Fibroblast of skin of scalp (primary cell): ENCODE measurements at places on chromosomes 3 and 15.

- DNase-seq: no peak
Observed at GRCh38 chr15:95442107-95442719, 888.3 kb upstream of the NR2F2 start.

GRCh38 chr3:155465664-155466063 lies 172.2 kb upstream of the STRIT1 start:
- DNase-seq: no peak

GRCh38 chr15:32825219-32825618 lies 107.4 kb downstream of the GREM1 start:
- DNase-seq: peak; percentile 50

DNA sequence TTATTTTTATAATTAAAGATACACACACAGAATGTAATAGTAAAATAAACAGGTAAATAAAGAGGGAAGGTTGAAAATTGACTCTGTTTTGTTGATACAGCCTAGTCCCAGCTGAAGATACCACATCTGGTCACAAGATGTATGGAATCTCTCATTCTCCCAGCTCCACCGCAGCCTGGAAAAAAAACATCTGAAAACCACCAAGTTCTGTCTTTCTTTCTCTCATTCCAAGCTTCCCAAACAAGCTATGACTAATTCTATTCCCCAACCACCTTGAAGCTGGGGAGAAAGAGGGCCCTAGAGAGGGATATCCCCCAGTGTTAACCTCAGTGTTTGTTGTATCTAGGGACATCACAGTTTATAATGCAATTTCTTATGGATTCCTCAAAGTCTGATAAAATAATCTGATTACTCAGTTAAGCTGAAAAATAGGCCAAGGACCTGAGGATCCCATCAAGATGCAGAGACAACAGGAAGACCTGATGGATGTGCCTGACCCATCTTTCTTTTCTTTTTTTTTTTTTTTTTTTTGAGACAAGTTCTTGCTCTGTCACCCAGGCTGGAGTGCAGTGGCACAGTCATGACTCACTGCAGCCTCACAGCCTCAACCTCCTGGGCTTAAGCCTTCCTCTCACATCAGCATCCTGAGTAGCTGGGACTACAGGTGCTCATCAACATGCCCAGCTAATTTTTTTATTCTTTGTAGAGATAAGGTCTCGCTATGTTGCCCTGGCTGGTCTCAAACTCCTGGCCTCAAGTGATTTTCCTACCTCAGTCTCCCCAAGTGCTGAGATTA lies 38.1 kb downstream of the SRGAP3 start:
- DNase-seq: peak; percentile 89

- no peak for DNase-seq
Observed at GRCh38 chr15:66960519-66960918, 104.9 kb upstream of the SMAD3 start.

GRCh38 chr3:10379961-10380360 lies 59.0 kb upstream of the SEC13 start:
- DNase-seq: no peak

DNA sequence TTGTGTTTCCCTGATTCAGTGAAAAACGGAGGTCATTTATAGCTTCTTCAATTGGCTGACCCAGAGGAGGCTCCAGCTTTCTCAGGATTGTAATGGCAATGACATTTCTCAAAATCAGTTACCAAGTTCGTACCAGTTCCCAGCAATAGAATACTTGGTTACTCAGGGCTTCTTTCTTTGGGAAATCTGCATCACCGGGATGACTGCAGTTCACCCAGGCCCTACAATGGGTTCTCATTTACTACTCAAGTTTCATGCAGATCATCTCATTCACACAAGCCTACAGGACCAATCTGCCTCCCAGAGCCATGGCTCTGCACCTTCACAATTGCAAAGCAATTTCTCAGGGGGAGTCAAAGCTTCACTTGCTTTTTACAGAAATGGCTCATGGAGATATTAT lies 109.6 kb downstream of the FHIT start:
- no peak for DNase-seq

- peak; percentile 33 for DNase-seq
Observed at GRCh38 chr15:98649472-98650416, 1.4 kb downstream of the IGF1R start.

- DNase-seq: no peak
Observed at GRCh38 chr3:61237858-61238257, 13.4 kb downstream of the FHIT start.

- DNase-seq: no peak
Observed at GRCh38 chr3:39419742-39420315, 13.3 kb downstream of the RPSA start.

DNA sequence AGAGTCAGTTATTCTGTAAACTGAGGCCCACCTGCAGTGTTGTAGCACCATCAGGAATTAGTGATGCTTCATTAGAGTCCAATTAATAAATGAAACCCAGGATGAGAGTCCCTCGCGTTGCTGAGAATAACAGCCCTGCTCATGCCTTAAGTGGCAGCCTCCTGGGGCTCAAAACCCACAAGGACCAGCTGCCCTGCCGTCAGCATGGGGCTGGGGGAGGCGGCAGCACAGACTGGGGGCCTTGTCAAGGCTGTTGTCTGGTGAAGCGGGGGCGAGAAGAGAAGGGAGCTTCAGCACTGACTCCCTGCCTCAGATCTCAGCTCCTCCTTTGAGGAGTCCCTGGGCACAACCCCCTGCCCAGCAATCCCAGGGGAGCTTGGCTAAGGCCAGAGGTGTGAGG lies 21.0 kb downstream of the CCDC33 start:
- DNase-seq: no peak

DNA sequence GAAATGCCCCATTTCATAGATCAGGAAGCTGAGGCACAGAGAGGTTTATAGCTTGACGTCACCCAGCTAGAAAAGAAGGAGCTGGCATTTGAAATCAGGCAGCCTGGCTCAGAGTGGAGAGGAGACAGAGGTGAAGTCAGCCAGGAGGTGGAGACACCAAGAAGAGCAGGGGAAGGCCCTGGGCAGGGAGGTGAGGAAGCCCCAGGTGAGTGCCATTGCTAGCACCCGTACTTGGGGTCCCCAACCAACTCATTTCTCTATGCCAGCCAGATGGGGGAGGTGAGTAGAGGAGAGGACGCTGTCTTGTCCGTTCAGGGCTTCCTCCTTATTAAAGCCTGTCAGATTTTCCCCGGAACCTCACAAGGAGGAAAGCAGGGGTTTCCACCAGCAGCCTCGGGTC lies 149.6 kb upstream of the TLE3 start:
- no peak for DNase-seq

DNA sequence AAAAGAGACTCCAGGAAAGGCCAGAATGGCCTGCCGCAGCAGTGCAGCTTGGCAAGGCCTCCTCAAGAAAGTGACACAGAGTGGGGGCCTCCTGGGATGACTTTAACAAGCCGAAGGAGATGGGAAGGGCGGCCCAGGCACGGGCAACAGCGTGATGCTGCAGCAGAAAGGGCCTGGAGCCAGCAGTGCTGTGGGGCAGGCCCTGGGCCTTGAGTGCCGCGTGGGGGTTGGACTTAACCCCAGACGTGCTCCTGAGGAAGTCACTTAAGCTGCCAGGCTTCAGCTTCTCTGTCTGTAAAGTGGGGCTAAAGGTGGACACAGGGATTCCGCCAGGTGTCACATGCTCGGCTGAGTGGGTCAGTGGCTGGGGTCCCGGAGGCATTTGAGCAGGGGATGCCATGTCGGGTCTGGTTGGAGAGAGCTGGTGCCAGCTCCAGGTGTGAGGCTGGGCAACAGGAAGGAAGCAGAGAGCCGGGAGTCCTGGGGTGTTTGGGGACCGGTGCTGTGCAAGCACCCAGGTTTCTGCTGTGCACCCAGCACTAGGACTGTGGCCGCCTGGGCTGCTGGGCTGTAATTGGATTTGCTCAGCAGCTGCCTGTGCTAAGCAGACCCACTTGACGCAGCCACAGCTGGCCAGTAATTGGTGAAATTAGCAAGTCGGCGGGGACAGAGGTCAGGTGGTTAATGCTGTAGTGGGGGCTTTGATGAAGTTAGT lies 7.8 kb downstream of the DNAJB8 start:
- no peak for DNase-seq

GRCh38 chr15:92667287-92667904 lies 11.8 kb upstream of the FAM174B start:
- DNase-seq: no peak

GRCh38 chr15:53588773-53589172 lies 170.7 kb downstream of the WDR72 start:
- peak; percentile 96 for DNase-seq

- no peak for DNase-seq
Observed at GRCh38 chr3:15512166-15512565, 9.3 kb downstream of the COLQ start.

DNA sequence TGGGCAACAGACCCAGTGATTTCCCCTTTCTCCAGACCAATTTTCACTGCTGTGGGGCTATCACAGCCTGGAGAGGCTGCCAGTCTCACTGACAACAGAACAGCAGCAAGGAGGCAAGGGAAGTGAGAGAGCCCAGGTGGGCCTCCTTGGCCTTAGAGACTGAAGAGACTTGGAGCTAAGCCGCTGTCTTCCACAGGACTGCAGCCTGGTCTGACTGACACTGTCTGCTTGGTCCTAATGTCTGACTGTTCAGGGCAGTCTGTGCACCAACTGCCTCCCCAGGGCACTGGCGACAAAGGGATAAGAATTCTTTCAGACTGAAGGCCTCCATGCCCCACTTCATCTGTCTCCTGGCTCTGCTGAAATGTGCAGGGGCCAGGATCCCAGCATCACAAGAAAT lies 11.5 kb downstream of the POMGNT2 start:
- no peak for DNase-seq

DNA sequence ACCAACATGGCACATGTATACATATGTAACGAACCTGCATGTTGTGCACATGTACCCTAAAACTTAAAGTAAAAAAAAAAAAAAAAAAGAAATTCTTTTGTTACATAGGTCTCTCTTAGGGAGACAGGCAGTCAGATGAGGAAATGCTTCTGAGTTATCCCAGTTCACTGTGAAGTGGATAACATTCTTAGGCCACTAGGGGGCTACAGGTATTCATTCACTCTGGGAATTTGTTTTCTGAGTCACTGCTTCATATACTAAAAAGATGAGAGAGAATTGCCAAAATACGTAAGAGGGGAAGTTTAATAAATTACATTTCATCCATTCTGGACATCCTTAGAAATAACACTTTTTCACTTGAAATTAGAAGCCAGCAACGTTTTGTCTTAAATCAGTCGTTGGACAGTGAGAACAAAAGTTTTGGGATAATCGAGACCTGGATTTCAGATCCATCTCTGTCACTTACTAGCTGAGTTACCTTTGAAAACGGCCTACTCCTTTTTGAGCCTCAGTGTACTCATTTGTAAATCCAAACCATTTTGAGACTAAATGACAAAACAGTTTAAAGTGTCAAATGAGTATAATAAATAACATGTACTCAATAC lies 738.4 kb upstream of the ALCAM start:
- DNase-seq: peak; percentile 67

- DNase-seq: no peak
Observed at GRCh38 chr3:142276781-142277180, 51.4 kb upstream of the GK5 start.
